ENCODE measurements at places on chromosomes 6 and 20. TPM values are rescaled to one million over a fixed set of nuclear protein-coding genes. Genes with fewer than 3 reads are reported as not detected.
A peak's percentile ranks its signal among the peaks of the same experiment; 100 is the strongest.

DNA sequence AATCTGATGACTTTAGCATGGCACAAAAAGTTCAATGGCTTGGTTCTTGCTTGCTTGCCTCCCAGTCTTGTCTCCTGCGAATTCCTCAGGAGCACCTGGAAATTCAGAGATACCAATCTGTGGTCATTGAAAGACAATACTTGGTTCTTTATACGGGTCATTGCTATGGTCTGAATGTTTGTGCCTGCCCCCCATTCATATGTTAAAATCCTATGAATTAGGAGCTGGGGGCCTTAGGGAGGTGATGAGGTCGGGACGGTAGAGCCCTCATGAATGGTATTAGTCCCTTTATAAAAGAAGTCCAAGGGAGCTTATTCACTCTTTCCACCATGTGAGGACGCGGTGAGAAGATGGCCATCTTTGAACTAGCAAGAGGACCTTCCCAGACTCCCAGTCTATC is 721.8 kb downstream of the UTRN start:
- no peaks in the 10 kb centered on the region for H3K27me3 ChIP-seq
- H3K4me1 ChIP-seq: no peaks in the 10 kb centered on the region
- no peaks in the 10 kb centered on the region for H3K36me3 ChIP-seq
- DNase-seq: no peak
- no peak overlapping the region for H3K27ac ChIP-seq
- no peak overlapping the region for H3K4me3 ChIP-seq

- H3K4me1 ChIP-seq: no peaks in the 10 kb centered on the region
- no peak overlapping the region for H3K4me3 ChIP-seq
- peaks cover 8% of the 10 kb centered on the region for H3K27me3 ChIP-seq
- H3K27ac ChIP-seq: no peak overlapping the region
Measured at GRCh38 chr6:159217595-159218275, 48.5 kb downstream of the FNDC1 start.

- DNase-seq: no peak
- no peaks in the 10 kb centered on the region for H3K27me3 ChIP-seq
- no peak overlapping the region for H3K27ac ChIP-seq
- H3K4me3 ChIP-seq: no peak overlapping the region
Measured at GRCh38 chr6:147691446-147691845, 183.0 kb downstream of the SAMD5 start.

- H3K36me3 ChIP-seq: no peaks in the 10 kb centered on the region
- peak; percentile 77 for DNase-seq
- H3K27me3 ChIP-seq: no peaks in the 10 kb centered on the region
- peak overlapping the region; percentile 1 for H3K4me3 ChIP-seq
- peak overlapping the region; percentile 92 for H3K27ac ChIP-seq
Measured at GRCh38 chr20:19603376-19603750, 154.7 kb upstream of the RIN2 start.

- H3K27ac ChIP-seq: no peak overlapping the region
- H3K36me3 ChIP-seq: no peaks in the 10 kb centered on the region
- no peak for DNase-seq
- no peaks in the 10 kb centered on the region for H3K27me3 ChIP-seq
- no peaks in the 10 kb centered on the region for H3K4me1 ChIP-seq
Measured at GRCh38 chr6:157393669-157394327, 12.8 kb downstream of the ZDHHC14 start.

DNA sequence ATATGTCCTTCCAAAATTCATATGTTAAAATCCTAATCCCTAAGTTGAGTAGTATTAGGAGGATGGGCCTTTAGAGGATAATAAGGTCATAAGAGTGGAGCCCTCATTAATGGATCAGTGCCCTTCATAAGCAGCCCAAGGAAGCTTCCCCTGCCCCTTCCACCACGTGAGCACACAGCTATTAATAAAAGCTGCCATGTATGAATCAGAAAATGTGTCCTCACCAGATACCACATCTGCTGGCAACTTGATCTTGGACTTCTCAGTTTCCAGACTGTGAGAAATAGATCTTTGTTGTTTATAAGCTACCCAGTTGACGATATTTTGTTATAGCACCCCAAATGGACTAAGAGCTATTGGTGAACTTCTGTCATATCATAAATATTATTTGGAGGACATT is 207.7 kb upstream of the HDDC2 start:
- H3K36me3 ChIP-seq: no peaks in the 10 kb centered on the region
- DNase-seq: no peak
- H3K4me3 ChIP-seq: no peak overlapping the region
- peaks cover 8% of the 10 kb centered on the region for H3K4me1 ChIP-seq
- no peak overlapping the region for H3K27ac ChIP-seq

DNA sequence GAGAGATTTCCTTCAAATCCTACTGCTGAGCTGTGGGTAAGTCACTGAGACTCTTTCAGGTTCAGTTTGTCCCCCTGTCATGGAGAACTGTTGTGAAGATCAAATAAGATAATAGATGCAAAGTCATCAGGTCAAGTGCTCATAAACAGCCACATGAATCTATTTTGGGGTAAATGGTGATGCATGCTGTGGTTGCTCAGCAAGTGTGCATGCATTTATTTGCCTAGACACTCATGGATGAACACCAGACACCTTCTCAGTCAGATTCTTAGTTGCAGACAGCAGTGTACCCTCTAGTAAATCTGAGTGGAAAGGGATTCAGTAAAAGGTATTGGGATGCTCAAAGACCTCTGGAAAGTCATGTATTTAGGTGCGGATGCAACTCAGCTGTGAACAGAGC is 168.0 kb upstream of the FOXA2 start:
- no peak overlapping the region for H3K4me3 ChIP-seq
- H3K27me3 ChIP-seq: no peaks in the 10 kb centered on the region
- no peaks in the 10 kb centered on the region for H3K36me3 ChIP-seq
- H3K4me1 ChIP-seq: peaks cover 3% of the 10 kb centered on the region

NFATC2 gene
- total RNA-seq: not detected

KCNG1 gene
- 9.3 TPM for total RNA-seq

Data from SJCRH30 (cell line).